ENCODE measurements at places on chromosomes 2 and 18. TPM values are rescaled to one million over a fixed set of nuclear protein-coding genes. Genes with fewer than 3 reads are reported as not detected.

GRCh38 chr2:231781798-231782726 is 980 bp upstream of the PDE6D start:
- DNase-seq = peak; percentile 60

DNA sequence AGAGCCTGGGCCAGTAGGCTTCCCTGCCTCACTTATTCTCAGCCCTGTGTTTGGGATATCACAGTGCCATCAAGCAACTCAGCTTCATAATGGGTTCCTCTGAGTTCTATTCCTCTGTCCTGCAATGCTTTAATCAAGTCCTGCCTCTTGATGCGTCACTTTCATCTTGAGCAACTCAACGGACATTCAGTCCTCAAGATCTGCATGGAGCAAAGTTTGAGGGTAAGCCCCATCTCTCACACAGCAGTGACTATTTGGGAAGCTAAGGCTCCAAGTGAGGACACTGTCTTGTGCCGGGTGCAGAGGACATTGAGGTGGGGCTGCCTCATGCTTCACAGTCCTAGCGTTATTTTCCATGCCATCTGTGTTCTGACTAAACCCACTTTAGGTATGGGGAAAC is 50.9 kb upstream of the PLB1 start:
- DNase-seq = no peak

DNA sequence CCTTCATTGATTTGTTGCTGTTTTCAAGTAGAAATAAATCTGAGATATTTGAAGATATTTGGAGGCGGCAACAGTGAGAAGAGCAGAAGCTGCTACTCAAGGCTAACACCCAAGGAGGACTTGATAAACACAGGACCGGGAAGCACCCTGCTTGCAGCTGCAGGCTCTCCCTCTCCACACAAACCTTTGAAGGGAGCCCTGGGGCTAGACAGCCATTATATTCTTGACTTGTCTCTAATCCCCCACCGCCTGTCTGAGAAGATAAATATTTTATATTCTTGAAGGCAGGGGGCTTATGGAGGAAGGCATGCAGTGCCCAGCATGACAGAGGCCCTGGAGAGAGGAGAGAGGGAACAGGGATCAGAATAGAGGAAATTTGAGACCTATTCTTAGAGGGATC is 50.9 kb upstream of the SMAD2 start:
- DNase-seq = no peak

UCN gene
- 2.3 TPM for polyA plus RNA-seq

VAMP5 gene
- 37.3 TPM for polyA plus RNA-seq

PXDN gene
- polyA plus RNA-seq = 113 TPM

DNA sequence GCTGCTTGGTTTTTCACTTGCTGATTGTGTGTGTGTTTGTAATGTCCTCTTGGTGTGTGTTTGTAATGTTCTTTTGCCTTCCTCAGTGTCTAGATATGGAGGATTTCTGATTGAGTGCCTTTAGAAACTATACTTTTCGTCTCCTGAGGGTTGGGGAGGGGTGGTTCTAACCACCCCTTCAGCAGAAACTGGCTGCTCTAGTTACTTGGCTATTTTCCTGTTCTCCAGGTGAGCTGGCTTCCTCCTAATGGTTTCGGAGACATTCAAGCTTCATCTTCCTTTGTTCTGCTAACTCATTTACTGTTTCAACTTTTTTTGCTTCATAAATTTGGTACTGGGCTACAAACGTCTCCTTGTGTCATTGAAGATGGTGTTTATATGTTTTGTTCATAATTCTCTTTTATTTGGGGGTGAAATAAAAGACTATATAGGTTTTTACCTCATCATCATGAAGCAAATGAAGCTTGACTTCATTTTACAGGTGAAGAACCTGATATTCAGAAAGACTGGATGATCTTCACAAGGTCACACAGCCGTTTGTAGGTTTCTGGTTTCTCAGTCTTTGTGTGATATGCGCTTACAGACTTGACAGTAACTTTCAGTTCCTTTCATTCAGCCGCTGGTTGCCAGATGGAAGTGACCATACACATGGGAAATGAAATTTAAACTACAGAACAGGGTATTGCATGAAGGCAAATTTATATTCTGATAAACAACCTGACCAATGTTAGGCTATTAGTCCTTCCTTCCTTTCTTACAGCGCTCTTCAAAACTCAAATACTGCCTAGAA is 238.5 kb downstream of the GALR1 start:
- DNase-seq = no peak

GRCh38 chr2:161782615-161783014 is 158.4 kb downstream of the SLC4A10 start:
- DNase-seq = no peak

DNA sequence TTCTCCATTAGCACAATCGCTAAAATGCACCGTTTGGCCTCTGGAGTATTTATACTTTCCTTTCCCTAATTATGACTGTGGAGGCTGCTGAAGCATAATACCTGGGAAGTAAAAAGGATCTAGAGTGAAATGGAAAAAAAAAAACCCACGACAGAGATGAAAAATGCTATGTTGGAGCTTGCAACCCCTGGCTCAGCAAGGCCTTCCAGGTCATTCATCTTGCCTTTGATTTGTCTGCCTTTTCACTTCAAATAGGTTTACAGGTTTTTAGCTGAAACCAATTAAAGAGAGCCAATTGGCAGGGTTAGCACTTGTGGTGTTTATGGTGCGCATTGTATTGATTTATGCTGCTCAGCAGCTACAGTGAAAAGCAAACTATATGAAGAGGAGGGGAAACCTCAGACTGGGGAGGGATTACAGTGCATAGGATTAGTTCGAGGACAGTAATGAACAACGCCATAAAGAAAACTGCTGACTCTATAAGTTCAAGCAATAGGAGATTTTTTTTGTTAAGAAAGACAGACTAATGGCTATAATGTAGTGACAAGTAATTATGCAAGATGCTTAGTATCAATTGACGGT is 347.9 kb downstream of the MEIS1 start:
- no peak for DNase-seq

- no peak for DNase-seq
These were observed 160.5 kb upstream of the RND3 start for GRCh38 chr2:150647943-150648342.

DNA sequence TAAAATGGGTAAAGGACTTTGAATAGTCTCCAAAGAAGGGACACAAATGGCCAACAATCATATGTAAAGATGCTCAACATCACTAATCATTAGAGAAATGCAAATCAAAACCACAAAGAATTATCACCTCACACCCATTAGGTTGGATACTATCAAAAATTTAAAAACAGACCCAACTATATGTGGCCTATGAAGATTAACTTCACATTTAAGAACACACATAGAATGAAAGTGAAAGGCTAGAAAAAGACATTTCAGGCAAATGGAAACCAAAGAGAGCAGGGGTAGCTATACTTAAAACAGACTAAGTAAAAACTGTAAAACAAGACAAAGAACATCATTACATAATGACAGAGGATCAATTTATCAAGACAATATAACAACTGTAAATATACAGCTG is 53.5 kb upstream of the ASPRV1 start:
- no peak for DNase-seq

GRCh38 chr2:176876493-176877103 is 336.0 kb upstream of the HNRNPA3 start:
- DNase-seq = peak; percentile 26

- no peak for DNase-seq
These were observed 50.5 kb upstream of the HPCAL1 start for GRCh38 chr2:10252224-10252623.

DNA sequence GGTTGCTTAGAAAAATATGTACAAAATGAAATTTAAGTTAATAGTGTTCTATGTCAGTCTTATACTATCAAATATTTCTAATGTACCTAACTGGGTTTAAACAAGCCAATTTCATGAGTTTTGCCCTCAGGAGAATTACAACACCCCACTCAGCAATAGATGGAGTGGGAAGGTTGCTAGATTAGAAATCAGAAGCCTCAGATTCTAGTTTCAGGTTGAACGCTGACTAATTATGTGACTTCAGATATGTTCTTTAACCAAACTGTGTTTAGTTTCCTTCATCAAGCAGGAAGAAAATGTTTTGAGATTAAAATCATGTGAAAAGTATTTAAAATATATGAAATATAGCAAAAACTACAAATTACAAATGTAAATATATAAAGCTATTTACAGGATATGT is 133.8 kb upstream of the KCNH7 start:
- no peak for DNase-seq

DNA sequence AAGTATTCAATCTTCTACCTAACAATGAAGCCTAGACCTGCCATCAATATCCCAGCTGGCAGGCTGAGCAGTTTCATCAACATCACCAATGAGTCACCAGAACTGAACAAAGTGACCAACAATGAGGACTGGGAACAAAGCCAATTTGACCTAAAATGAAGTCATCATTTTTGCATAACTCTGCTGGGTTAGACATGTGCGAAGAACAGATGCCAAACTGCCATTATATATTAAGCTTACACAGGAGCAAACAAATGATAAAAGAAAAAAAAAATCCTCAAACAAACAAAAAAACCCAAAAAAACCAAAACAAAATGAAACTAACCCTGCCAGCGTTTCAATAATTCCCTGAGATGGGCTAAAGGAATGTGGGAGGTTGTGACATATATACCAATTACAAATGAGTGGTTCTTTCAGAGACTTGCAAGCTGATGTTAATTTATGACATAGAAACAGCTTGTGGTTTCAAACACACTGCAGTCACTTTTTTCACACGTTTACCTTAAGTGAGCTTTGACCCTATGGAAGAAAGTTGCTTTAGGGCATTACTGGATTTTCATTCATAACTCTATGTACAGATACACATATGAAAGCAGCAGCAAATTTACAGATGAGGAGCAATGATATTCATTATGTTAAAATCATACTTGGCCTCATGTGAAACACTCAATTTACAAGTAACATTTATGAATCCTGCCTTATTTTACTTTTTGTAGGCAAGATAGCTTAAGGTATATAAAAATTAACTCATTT is 56.9 kb upstream of the CCDC141 start:
- DNase-seq = peak; percentile 71

DNA sequence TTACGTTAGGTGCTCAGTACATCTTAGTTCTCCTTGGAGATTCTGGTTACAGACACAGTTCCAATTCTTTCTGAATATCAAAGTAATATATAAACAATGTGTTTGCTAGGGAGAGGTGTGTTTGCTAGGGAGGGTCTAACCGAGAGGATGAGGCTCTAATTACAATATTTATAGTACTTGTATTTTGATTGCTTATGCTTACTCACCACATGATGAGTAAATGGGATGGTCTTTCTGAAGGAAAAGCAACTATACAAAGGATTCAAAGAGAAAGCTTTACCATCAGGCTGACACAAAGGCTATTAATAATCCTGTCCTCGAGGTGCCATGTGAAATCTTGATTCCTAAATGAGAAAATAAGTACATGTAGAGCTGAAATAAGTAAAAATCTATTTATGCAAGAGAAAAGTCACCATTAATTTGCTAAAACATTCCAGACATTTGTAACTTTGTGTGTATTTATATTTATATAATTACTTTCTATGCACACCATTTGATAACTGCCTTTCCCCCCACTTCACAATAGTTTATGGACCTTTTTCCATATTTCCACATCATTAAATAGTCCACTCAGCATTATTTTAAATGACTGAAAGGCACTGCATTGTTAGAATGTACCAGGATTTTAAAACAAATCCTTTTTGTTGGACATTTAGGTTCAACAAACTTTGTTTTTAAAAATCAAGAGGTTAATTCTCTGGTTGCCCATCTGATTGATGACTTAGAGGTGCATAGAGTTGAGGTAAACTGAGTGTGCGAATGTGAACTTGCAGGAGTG is 94.5 kb upstream of the FN1 start:
- DNase-seq = no peak

DNA sequence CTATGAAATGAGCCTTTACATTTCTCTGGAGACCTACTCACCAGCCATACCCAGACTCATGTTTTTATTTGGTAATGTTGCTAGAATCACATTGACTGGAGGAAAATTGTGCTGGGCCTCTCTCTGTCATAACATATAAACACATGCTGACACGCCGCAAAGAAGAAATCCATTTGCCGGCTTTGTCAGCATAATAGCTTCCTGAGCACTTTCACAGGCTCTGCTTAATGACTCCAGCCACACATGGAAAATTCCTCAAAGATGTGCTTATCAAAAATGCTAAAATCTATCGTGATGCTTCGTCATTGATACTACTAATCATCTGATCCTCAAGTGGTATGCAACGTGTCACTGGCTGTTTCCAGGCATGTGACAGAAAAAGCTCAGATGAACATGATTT is 63.1 kb downstream of the RND3 start:
- DNase-seq = no peak

CNGA3 gene
- 0.75 TPM for polyA plus RNA-seq

IL37 gene
- polyA plus RNA-seq = not detected

B4GALT6 gene
- 13.0 TPM for polyA plus RNA-seq

FKBP1B gene
- polyA plus RNA-seq = 3.8 TPM

- DNase-seq = no peak
These were observed 20.0 kb upstream of the CHRNA1 start for GRCh38 chr2:174784316-174784715.

C2orf15 gene
- polyA plus RNA-seq = 0.54 TPM

GRCh38 chr18:69265656-69266055 is 135.0 kb upstream of the DOK6 start:
- DNase-seq = no peak

KRTCAP3 gene
- 1.7 TPM for polyA plus RNA-seq
